ENCODE measurements at places on chromosomes 12 and 14. TPM values are rescaled to one million over a fixed set of nuclear protein-coding genes. Genes with fewer than 3 reads are reported as not detected.

DNA sequence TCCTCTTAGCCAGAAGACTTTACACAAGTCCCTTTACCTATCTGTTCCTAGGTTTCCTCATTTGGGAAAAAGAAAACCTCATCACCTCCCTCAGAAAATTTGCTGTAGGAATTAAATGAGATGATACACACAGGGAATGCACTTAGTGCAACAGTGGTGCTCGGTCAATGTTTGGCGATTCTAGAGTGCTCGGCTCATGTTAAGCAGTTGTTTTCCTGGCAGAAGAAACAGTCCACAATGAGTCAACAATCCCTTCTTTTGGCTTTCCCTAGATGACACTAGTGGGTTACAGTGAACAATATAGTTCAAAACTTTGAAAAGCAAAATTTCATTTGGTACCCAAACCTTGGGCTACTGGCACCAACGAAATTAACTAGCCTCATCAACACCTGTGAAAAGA, 3.9 kb upstream of the TMEM233 start:
- no peak overlapping the region for H3K4me3 ChIP-seq
- H3K27ac ChIP-seq: no peak overlapping the region
- no peak for DNase-seq
- peaks cover 8% of the 10 kb centered on the region for H3K4me1 ChIP-seq
- H3K36me3 ChIP-seq: peaks cover 13% of the 10 kb centered on the region

- H3K36me3 ChIP-seq: peaks cover 3% of the 10 kb centered on the region
- peaks cover 92% of the 10 kb centered on the region for H3K27me3 ChIP-seq
- DNase-seq: no peak
- H3K4me1 ChIP-seq: peaks cover 4% of the 10 kb centered on the region
- no peak overlapping the region for H3K4me3 ChIP-seq
- no peak overlapping the region for H3K27ac ChIP-seq
Measured at GRCh38 chr14:56803816-56804535, 6.3 kb downstream of the OTX2 start.

DNA sequence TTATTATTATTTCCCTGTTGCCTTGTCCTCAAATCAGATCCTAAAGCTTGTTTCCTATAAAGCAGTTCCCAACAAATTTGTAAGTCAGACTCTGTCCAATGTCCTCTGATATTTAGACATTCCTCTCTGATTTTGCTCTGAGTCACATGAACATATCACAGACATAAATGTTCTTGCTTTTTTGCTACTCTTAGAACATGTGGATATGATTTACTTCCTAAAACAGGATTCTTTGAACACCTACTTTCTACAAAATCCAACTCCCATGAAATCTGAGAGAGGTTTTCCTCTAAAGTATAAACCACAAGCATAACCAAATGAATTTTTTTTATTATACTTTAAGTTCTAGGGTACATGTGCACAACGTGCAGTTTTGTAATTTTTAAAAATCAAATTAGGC, 181.3 kb upstream of the SLC38A2 start:
- no peak overlapping the region for H3K4me3 ChIP-seq
- H3K27me3 ChIP-seq: no peaks in the 10 kb centered on the region
- DNase-seq: no peak

DNA sequence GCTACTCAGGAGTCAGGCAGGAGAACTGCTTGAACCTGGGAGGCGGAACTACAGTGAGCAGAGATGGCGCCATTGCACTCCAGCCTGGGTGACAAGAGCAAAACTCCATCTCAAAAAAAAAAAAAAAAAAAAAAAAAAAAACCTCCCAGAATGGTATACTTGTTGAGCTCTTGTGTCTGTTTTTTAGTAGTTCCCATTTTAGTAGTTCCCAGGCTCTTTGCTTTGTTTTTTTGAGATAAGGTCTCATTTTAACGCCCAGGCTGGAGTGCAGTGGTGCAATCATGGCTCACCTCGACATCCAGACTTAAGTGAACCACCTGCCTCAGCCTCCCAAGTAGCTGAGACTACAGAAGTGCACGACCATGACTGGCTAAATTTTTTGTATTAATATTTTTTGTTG, 13.4 kb downstream of the ATXN2 start:
- no peaks in the 10 kb centered on the region for H3K27me3 ChIP-seq
- H3K27ac ChIP-seq: no peak overlapping the region
- no peak overlapping the region for H3K4me3 ChIP-seq
- no peaks in the 10 kb centered on the region for H3K36me3 ChIP-seq
- peaks cover 17% of the 10 kb centered on the region for H3K4me1 ChIP-seq

DNA sequence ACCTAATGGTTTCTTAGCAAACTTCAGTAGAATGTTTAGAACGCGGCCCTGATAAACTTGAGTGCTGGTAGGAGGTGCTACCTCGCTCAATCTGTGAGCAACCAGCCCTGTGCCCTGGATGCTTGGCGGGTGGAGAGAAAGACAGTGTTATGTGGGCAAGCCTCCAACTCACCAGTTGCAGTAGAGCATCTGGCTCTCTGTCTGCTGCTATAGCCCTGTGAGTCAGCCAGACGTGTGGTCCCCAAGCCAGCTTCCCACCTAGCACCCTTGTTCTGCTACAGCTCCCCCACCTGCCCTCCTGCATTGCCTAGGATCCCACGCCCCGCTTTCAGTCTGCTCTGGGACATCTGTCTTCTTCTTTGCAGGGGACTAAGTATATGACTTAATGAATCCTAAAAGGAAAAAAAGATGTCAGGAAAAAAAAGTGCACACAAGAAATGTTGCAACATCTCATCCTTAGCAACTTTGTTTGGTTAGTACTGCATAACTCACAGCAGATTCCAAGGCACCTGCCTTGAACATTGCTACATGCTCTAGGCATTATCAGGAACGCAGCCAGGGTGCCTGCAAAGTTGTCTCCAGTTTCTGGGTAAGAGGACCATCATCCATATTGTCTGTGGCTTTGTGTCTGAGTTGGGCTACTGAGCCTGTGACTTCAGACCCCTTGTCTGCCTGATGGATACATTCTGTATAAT, 13.6 kb downstream of the SNRNP35 start:
- no peak for DNase-seq
- peaks cover 19% of the 10 kb centered on the region for H3K4me1 ChIP-seq
- no peak overlapping the region for H3K4me3 ChIP-seq
- H3K36me3 ChIP-seq: no peaks in the 10 kb centered on the region

- H3K36me3 ChIP-seq: peaks cover 4% of the 10 kb centered on the region
- peaks cover 14% of the 10 kb centered on the region for H3K4me1 ChIP-seq
- no peak for DNase-seq
Measured at GRCh38 chr12:122366685-122367475, 55.6 kb downstream of the CLIP1 start.

DNA sequence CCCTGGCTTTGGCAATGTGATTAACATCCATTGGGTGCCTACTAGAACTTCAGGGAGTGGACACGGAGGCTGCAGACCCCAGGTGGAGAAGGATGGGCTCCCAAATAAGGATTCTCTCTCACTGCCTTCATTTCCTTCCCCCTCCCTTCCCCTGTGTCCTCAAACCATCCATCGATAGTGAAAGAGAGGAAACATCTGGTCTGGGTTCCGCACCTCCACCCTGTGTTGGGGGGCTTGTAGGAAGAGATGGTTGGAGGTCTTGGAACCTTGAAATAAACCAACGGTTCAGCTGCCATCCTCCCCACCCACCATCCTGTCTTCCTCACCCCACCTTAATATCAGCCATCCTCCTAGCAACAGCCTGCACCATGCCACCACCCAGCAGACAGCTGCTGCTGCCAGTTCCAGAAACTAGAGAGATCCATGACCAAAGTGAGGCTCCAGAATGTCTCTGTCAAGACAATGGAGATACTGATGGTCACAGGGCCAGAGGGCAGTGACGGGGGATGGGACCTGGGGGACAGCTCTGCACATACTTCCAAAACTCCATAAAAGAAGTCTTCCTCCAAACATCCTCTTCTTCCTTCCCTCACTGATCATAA, 153.1 kb upstream of the CCND2 start:
- H3K4me1 ChIP-seq: peaks cover 29% of the 10 kb centered on the region
- no peaks in the 10 kb centered on the region for H3K36me3 ChIP-seq
- peak overlapping the region; percentile 75 for H3K27ac ChIP-seq
- no peak for DNase-seq

- H3K4me1 ChIP-seq: peaks cover 7% of the 10 kb centered on the region
- peaks cover 3% of the 10 kb centered on the region for H3K36me3 ChIP-seq
- H3K4me3 ChIP-seq: no peak overlapping the region
- no peak overlapping the region for H3K27ac ChIP-seq
- H3K27me3 ChIP-seq: peaks cover 59% of the 10 kb centered on the region
Measured at GRCh38 chr12:2295941-2296461, 243.2 kb downstream of the CACNA1C start.

DNA sequence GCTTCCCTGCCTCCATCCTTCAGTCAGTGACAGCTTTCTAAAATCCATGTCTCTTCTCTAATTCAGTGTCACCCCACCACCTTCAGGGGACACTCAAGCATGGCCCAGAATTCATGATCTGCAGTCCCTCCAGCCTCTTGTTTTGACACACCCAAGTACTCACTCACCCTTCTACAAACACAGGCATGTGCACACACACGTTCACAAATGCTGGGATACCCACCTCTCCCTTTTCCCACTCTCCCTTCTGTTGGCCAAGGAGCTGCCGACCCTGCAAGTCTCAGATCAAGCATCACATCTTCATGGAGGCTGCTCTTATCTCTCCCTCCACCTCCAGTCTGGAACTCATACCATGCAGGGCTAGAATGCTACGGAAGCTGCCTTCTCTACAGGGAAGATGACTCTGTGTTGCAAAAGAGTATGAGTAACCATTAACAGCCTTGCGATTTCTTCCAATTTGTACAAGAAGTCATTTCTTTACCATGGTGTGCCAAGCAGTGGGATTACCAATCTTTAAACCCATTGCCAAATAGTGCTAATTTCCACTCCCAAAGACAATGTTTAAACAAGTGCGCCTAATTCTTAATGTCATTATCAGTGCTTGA, 196.1 kb downstream of the BCL11B start:
- no peak overlapping the region for H3K4me3 ChIP-seq
- H3K27ac ChIP-seq: no peak overlapping the region
- H3K27me3 ChIP-seq: no peaks in the 10 kb centered on the region
- H3K36me3 ChIP-seq: peaks cover 3% of the 10 kb centered on the region
- peaks cover 3% of the 10 kb centered on the region for H3K4me1 ChIP-seq

GRCh38 chr14:77131206-77131605, 10.4 kb downstream of the ZDHHC22 start:
- H3K36me3 ChIP-seq: no peaks in the 10 kb centered on the region
- H3K27me3 ChIP-seq: peaks cover 70% of the 10 kb centered on the region
- H3K4me3 ChIP-seq: no peak overlapping the region
- no peak overlapping the region for H3K27ac ChIP-seq
- H3K4me1 ChIP-seq: peaks cover 5% of the 10 kb centered on the region
- no peak for DNase-seq

GRCh38 chr14:99117671-99118045, 154.3 kb downstream of the BCL11B start:
- no peak overlapping the region for H3K27ac ChIP-seq
- no peaks in the 10 kb centered on the region for H3K36me3 ChIP-seq
- peaks cover 5% of the 10 kb centered on the region for H3K4me1 ChIP-seq
- peaks cover 5% of the 10 kb centered on the region for H3K27me3 ChIP-seq
- peak overlapping the region; percentile 45 for H3K4me3 ChIP-seq

- DNase-seq: no peak
- H3K4me3 ChIP-seq: no peak overlapping the region
- H3K4me1 ChIP-seq: no peaks in the 10 kb centered on the region
- no peaks in the 10 kb centered on the region for H3K36me3 ChIP-seq
- no peak overlapping the region for H3K27ac ChIP-seq
Measured at GRCh38 chr14:68442828-68443629, 349.8 kb downstream of the ZFP36L1 start.

DNA sequence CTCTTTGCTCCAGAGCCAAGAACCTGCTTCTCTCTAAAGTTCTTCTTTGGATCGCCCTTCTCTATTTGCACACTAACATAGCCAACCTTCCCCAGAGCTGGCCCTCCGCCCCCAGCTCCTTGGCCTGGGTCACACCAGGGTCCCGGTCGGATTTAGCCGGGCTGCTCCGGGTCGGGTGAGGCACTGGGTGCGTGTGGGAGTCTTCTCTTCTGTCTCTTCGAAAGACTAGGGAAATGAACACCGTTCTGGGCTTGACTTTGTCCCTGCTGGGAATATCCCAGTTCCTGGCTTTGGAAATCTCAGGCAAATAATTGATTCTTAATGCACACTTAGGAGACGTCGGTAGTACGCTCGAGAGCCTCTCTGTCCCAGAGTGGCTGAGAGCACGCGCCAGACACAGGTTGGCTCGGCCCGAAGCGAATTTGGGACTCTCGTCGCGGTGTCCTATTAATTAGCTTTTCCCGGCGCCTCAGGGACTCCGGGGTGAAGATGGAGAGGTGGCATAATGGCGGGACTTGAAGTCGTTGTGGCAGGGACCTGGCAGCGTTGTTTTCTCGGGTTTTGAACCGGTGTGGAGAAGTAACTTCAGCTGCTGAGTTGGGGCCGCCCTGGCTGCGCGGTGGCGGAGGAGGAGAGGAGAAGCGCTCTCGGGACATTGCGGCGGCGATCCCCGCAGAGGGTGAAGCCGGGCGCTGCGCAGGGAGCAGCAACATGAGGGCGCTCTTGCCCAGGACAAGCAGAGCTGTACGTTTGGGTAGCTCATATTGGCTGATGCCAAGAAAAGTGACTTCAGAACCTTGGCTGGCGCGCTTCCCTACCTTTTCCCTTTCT, 7.5 kb downstream of the FOXG1 start:
- H3K4me1 ChIP-seq: no peaks in the 10 kb centered on the region
- H3K4me3 ChIP-seq: no peak overlapping the region
- H3K36me3 ChIP-seq: peaks cover 2% of the 10 kb centered on the region
- H3K27ac ChIP-seq: no peak overlapping the region
- peaks cover 39% of the 10 kb centered on the region for H3K27me3 ChIP-seq

- no peaks in the 10 kb centered on the region for H3K4me1 ChIP-seq
- peaks cover 19% of the 10 kb centered on the region for H3K27me3 ChIP-seq
- no peak overlapping the region for H3K27ac ChIP-seq
- H3K36me3 ChIP-seq: no peaks in the 10 kb centered on the region
- no peak for DNase-seq
- no peak overlapping the region for H3K4me3 ChIP-seq
Measured at GRCh38 chr14:95256002-95256775, 63.5 kb downstream of the CLMN start.

GRCh38 chr14:68938271-68939150, 40.6 kb downstream of the ACTN1 start:
- H3K27me3 ChIP-seq: no peaks in the 10 kb centered on the region
- no peak for DNase-seq
- no peaks in the 10 kb centered on the region for H3K36me3 ChIP-seq
- peaks cover 16% of the 10 kb centered on the region for H3K4me1 ChIP-seq

- H3K4me3 ChIP-seq: no peak overlapping the region
- no peaks in the 10 kb centered on the region for H3K4me1 ChIP-seq
- peaks cover 24% of the 10 kb centered on the region for H3K27me3 ChIP-seq
Measured at GRCh38 chr14:99350751-99351150, 78.8 kb upstream of the BCL11B start.

GRCh38 chr12:52448228-52448627, 3.7 kb downstream of the KRT6B start:
- no peak for DNase-seq
- H3K4me3 ChIP-seq: no peak overlapping the region
- H3K27ac ChIP-seq: no peak overlapping the region
- no peaks in the 10 kb centered on the region for H3K36me3 ChIP-seq
- H3K4me1 ChIP-seq: peaks cover 6% of the 10 kb centered on the region

GRCh38 chr12:5626151-5626550, 194.2 kb downstream of the NTF3 start:
- peaks cover 21% of the 10 kb centered on the region for H3K27me3 ChIP-seq
- no peaks in the 10 kb centered on the region for H3K4me1 ChIP-seq
- no peak overlapping the region for H3K4me3 ChIP-seq
- no peak overlapping the region for H3K27ac ChIP-seq

Gene NUAK1
- not detected for total RNA-seq

Gene ANG
- total RNA-seq: not detected

Gene NRXN3
- total RNA-seq: not detected

Gene CIPC
- 11.2 TPM for total RNA-seq

Gene INHBC
- not detected for total RNA-seq

Gene LTBP2
- 0.34 TPM for total RNA-seq

Gene COA8
- 18.3 TPM for total RNA-seq

Measured in T-helper 17 cell (primary cell).